GM12865 (cell line): ENCODE measurements at places on chromosomes 3 and 15.

- DNase-seq, result no peak
Observed at GRCh38 chr3:149333176-149333859, at the start of gene TM4SF18. TSS of gene TM4SF18 (minus strand) at chr3:149333636. CDS start at chr3:149333382, 254 bp downstream.

- DNase-seq, result no peak
Observed at GRCh38 chr3:141085343-141086070, 34.4 kb downstream of the SPSB4 start.

DNA sequence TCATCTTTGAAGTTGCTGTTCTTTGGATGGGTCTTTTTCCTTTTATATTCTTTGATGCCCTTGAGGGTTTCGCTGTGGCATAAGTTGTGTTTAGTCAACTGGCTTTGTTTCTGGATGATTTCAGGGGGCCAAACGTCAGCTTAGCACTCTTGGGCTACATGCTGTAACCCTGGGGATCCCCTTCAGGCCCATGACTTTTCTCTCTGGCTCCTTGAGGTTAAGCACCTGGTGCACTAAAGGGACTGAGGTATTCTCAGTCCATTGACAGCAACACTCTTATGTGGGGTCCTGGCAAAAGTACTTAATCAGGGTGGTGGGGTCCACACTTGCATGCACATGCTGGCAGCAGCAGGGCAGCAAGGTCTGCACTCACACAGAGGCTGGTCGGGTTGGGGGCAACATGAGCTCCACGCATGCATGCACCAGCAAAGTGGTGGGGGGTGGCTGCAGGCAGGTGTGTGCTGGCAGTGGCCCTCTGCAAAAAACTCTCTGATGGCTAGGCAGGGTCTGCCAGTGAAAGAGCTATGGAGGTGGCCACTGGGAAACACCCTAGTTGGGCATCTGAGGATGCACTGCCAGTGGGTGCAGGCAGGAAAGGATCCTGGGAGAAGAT lies 38.1 kb upstream of the CD200R1L start:
- peak; percentile 14 for DNase-seq

GRCh38 chr15:77631745-77632533 lies 773 bp downstream of the LINGO1 start:
- DNase-seq, result no peak

DNA sequence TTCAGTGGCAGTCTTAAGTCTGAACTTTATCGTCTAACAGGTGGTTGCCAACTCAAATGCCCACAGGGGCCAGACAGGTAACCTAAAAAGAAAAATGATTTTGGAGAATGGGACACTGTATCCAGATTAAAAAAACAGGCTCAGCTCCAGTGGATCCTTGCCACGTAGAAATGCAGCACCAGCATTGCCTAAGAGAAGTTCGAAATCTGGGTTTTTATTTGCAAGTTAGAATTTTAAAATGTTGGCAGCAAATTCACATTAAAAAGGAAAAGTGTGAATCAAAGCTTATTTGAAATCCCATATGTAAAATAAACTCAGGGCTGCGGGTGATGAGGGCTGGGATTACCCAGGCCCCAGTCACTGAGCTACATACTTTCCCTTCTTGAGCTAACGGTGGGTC lies 408.5 kb upstream of the SUCLG2 start:
- DNase-seq, result no peak

- no peak for DNase-seq
Observed at GRCh38 chr3:149860881-149861280, 47.9 kb downstream of the RNF13 start.

DNA sequence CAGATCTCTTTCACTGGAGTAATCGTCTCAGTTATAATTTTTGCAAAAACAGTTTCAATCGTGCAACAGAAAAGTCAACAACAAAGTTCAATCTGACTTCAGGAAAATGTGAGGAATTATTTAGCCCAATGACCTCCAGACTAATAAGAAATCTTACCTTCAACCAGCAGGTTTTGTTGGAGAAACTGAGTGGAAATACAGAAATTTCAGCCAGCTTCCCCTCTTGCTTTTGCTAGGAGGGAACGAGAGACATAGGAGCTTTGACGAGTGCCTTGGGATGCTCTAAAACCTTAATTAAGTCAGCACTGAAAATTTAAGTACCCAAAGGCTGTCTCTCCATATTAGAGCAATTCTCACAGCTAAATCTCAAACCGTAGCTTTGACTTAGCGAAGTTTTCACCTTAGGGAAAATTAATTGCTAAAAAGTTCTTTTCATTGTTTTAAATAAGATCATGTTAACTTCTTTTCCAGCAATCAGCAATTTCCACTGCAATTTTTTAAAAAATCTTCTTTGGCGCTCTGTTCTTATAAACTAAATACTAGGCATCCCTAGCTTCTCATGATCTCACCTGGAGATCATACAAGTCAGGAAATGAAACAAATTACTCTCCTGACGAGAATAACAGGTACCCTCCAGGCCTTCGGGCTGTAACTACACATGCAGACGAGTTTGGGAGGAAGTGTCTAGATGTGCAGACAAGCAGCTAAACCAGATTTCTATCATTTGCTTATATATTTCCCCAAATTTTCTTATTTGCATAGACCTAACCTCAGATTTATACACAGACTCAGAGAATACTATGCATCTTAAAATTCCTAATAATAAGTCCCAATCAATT lies 250.2 kb downstream of the FAM43A start:
- no peak for DNase-seq

- no peak for DNase-seq
Observed at GRCh38 chr15:38285456-38285855, 32.8 kb downstream of the SPRED1 start.

DNA sequence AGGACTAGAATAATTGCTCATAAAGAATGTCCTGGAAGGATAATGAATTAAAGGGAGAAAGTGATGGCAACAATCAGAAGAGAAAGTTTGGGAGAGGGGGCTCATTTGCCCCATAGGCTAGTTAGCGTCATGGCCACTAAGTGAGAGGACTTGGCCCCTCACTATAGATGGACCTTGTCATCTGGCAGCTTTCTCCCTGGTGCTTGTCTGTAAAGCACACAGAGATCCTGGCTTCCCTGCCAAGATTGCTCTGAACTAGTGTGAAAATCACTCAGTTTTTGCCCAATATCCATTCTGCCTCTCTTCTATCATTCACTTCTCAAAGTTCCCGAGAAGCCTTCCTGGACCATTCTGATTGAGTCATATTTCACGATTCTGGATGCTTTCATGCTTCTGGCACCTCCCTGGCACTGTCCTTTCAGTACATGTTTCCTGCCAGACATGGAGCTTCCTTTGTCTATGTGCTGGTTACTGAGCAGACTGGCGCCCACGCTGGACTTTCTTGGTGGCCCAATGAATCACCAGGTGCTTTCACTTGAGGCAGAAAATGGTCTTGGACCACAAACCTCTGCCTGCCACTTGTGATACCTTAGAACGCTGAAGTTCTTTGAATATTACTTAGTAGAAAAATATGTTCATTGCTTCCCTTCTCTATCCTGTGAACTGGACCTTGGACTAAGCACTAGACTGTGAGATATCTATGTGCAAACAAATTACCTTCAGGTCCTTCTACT lies 709.6 kb upstream of the CFAP20DC start:
- DNase-seq, result no peak

DNA sequence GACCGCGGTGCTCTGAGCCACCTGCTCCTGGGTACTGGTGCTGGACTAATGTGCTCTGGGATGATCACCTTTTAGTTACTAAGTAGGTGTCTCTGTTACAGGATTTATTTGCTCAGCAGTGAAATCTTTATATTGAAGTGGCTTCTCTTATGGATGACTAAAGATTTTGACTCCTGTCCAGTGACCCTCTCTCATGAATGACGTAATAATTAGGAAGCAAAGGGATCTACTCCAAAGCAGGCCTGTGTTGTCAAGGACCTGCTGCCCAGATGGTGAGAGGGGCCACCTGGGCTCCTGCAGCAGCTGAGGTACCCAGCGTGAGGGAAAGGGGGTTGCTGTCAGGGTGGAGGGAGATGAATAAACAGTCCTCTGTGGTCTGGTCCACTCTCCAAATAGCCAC lies 263.6 kb downstream of the GABRG3 start:
- no peak for DNase-seq

- DNase-seq, result no peak
Observed at GRCh38 chr3:191340966-191341365, 10.6 kb upstream of the UTS2B start.

DNA sequence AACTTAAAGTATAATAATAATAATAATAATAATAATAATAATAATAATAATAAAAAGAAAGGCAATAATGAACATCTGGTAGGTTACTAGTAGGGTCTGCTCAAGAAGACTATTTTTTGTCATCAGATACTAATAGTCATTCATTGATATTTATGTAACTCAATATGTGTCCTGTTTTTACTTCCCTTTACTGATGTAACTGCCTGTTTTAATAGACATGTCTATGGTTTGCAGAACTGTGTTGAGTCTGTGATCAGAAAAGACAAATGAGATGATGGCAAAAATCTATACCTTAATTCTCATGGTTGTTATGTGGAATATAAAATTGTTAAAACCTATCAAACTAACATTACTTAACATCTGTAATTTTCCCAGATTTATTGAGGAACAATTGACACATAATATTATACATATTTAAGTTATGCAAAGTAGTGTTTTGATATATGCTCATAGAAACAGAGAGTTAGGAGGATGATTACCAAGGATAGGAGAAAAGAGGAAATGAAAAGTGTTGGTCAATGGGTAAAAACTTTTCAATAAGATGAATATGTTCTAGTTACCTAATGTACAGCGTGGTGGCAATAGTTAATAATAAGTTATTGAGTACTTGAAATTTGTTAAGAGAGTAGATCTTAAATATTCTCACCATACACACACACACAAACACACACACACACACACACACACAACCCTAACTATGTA lies 699.4 kb downstream of the ZPLD1 start:
- no peak for DNase-seq

DNA sequence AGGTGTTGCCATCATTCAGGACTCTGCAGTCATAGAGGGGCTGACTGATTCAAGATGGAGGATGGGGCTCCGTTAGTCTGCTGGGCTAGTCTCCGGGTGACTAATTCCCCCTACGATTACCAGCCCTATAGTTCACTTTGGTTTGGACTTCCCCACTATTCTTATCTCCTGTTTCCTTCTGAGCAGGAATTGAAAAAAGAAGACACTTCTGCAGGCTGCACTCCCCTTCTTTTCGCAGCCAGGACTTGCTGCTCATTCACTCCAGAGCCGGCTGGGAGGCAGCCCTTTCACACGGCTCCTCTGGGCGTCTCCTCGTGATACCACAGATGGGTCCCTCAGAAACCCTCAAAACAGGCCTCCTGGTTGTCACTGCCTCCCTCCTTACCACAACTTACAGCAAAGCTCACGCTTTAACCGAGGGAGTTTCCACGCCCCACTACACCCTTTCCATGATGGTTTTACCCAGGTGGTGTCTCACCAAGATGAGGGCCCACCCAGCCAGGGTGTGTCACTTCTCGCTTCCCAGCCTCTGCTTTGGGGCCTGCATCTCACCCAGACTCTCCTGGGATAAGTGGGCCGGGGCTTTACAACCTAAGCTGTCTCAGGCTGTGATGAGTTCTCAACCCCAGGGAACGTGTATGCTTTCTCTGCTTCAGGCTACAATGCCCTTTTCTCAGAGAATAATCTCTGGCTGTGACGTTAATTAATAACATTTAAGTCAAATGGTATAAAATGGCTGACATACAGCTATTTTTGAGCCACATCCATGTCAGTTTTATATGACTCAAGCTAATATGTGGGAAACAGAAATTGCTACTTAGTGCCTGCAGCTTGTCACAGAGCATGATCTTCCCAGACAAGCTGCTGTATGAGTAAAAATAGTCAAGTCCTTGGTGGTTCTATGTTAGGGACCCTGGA lies 11.9 kb downstream of the CX3CR1 start:
- DNase-seq, result peak; percentile 35

DNA sequence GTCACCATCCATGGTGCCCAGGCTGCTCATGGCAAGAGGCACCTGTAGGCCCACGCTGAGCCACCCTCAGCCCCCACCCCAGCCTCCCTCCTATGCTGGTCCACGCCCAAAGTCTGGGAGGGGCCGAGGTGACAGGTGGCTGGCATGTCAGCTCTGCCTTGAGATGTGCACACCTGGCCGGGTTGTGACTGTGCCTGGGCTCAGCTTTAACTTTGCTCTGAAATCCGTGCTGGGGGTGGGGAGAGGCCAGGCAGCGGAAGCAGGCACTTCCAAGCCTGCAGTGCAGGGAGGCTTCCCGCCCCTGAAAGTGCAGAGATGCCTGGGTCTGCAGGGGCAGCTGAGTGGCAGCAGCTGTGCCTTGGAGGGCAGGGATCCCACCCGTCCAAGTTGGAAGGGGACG lies 1124.8 kb downstream of the SI start:
- no peak for DNase-seq

- DNase-seq, result no peak
Observed at GRCh38 chr3:126194713-126195305, 14.4 kb upstream of the ALDH1L1 start.

DNA sequence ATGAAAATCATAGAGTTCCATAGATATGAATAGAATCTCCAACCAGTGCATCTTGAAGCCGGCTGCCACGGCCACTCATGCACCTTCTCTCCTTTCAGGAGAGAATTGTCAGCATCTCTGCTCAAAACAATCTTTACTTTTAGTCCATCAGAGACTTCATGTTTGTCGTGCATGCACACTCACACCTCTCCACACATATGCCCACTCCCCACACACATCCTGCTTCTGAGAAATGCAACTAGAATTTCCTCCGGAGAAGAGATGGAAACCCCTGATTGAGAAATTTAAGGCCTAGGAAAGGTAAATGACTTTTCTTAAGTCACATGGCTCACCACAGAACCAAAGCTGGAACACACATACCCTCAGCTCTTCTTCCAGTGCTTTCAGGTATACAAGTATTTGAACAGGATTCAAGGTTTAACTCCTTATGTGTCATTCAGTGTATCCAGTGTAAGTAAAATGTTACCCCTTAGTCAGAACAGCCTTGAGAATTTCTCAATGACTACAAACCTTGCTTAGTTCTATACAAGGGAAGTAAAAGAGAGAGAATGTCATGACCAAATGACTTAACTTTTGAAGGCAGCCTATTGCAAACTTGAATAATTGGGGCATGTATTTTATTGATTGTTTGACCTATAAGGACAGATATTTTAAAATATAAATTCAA lies 69.1 kb upstream of the TSEN2 start:
- no peak for DNase-seq

DNA sequence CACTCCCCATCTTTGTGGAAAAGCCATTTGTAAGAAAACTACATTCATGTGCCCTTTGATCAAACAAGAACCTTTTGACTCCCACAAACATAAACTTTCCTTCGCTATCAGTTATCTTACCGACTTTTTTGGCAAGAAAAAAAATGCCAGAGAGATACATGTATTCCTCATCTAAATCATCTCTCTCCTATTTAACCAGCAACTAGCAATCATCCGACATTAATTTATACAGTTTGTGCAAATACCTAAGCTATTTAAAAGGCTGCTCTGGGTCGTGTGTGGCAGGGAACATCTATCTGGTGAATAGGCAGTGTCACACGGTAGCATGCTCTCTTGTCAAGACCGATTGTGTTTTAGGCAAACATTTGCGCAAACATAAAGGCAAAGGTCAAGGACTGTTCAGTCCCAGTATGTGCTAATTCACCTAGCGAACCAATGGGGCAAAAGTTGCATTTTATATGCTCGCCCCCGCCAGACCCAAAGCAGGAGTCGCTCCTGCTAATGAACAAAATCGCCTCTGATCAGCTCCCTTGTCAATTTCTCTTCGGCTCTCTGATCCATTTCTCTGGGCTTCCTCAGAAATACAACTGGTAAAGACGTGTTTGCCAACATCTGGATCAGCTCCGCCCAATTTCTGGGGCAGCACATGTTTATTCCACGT lies 37.7 kb downstream of the ZIC4 start:
- no peak for DNase-seq

GRCh38 chr3:80618295-80619256 lies 850.8 kb upstream of the ROBO1 start:
- DNase-seq, result no peak
